ENCODE measurements at places on chromosomes 6 and 20.

DNA sequence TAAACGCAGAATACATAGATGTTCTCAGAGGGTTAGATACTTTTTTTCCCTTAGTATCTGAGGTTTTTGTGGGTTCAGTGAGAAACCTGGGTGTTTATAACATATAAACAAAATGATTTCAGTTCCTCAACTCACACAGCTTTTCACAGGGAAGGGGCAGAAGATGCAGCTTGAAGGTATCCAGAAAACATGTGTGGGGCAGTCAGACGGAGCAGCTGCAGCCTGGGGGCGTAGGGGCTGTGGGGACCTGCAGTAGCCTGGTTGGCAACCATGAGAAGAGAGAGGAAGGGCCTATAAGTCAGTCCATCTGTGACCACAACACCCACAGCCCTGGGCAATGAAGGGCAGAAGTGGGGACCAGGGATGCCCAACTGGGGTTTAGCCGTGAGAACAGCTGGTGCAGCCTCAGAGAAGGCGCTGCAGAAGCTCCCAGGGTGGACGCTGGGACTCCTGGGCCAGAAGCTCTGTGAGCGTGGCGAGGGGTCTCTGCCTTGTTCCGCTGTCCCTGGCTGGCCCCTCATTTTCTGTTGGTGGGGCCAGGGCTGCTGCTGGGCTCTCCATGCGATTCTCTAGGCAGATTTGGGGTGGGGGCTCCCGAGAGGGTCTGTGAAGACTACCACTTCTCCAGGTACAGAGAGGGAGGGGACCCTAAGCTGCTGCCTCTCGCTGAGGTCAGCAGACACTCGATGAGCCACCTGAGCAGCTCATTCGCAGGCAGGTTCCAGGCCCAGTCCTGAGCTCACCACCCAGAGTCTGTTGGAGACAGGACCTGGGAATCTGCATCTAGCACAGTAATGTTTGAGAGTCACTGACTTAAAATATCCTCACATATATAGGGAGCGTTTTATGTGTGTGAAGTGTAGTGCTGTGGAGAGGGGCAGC is 181.2 kb downstream of the ZDHHC14 start:
- DNase-seq = no peak

DNA sequence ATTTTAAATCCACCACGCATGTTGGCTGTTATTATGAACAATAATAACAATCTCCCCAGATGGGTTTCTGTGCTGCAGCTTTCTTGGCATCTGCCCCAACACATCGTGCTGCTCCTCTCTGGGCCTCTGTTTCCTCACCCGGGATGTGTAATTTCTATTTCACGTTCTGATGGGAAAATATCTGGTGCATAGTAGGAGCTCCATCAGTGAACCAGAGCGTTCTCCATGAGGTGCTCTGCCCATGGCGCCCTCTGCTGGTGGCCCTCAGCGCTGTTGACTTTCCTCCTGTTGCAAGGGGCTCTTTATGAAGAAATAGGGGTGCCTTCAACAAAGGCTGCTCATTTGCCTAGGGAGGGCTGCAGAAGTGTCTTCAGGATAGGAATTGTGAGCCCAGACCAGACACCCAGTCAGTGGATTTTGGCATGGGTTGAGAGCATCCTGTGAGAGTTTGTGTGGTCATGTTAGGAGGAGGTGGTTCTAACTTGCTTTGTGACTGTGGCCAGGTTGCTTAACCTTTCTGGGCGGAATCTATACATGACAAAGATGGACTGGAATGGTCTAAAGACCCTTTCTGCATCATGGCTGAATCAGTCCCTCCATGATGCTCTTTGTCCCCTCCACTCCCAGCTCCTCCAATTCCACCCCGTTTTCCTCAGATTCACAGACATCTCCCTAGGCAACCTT is 8.1 kb downstream of the SCRT2 start:
- no peak for DNase-seq

DNA sequence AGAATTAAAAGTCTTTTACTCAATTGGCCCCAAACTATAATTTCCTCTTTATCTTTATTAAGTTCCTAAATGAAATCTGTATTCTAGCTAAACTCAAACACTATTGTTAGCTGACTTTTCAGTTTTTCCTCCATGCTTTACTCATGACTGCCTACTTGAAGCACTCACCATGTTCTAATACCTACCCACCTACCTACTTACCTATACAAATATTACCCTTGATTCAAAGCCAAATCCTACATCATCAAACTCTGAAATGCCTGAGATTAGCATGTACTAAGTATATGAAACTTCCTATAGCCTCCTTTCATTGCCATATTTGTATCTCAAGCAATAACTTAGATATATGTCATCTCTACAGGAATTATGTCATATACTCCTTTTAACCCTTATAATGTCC is 259.7 kb downstream of the HDGFL1 start:
- no peak for DNase-seq

DNA sequence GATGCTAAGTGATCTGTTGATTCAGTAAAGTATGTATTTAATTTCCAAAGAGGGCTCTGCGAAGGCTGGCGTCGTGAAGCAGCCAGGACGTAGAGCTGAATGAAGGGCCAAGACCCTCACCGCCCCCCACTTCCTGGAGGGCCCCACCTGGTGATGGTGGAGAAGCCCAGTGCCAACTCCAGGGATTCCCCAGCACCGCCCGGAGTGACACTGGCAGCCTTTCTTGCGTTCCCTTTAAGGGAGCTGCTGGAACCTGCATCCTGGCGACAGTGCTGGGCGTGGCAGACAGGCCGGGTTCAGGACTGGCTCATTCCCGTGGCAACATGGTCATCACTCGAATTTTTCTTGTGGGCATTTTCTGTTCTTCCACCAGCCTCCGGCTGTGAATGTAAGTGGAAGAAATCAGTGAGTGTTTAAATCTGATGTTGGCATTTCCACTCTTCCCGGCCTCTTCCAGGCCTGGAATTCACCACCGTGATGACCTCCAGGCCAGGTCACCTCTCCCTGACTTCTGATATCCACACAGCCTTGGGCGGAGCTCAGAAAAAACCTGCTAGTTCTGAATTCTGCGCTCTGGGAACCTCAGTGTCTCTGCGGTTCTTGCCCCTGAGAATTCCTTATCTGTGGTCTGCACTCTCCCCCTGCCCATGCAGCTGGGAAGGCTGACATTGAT is 57.4 kb upstream of the DACT2 start:
- DNase-seq = no peak

DNA sequence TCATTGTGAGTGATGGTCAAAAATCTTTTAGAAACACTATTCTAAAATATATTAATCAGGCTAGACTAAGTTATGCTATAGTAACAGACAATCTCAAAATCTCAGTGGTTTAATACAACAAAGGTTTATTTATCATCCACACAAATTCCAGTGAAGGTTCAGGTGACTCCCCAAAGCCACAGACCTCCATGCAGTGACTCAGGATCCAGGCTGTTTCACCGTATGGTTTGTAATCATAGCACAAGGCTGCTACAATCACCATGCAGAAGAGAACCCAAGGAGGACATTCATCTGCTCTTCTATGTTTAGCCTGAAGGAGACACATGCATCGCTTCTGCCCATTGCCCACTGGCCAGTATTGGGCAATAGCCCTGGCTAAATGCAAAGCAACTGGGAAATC is 46.2 kb downstream of the BFSP1 start:
- DNase-seq = no peak

DNA sequence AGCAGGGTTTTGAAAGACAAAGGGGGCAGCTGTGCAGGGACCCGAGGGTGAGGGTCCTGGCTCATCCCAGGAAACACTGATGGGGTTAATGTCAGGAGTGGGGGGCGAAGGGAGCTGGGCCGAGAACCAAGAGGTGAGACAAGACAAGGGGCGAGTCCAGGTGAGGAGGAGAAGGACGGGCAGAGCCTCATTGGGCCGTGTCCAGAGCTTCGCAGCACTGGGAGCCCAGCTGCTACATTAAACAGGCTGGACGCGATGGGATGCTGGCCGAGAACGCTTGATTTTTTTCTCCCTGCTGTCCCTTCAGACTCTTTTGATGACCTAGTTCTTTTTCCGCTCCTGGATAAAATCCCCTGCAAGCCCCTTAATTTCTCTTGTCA is 172.8 kb upstream of the SNX9 start:
- no peak for DNase-seq

GRCh38 chr20:56428881-56429280 is 16.8 kb downstream of the CASS4 start:
- DNase-seq = no peak

DNA sequence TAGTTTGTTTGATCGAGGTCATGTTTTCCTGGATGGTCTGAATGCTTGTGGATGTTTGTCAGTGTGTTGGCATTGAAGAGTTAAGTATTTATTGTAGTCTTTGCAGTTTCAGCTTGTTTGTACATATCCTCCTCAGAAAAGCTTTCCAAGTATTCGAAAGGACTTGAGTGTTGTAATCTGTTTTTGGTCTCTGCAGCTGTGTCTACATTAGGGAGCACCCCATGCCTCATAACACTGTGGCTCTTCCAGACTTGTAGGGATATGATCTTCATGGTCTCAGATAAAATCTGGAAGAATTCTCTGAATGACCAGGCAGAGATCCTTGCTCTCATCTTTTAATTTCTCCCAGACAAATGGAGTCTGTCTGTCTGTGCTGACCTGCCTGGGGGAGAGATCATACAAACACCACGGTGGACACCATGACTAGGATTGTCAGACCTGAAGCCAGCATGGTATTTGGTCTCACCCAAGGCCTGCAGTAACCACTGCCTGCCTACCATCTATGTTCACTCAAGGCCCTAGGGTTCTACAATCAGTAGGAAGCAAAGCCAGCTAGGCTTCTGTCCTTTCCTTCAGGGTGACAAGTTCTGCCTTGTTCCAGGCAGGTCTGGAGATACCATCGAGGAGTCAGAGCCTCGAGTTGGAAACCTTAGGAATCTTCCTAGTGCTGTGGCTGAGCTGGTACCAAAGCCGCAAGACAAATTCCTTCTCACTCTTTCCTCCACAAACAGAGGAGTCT is 114.7 kb upstream of the KHDRBS2 start:
- DNase-seq = no peak

DNA sequence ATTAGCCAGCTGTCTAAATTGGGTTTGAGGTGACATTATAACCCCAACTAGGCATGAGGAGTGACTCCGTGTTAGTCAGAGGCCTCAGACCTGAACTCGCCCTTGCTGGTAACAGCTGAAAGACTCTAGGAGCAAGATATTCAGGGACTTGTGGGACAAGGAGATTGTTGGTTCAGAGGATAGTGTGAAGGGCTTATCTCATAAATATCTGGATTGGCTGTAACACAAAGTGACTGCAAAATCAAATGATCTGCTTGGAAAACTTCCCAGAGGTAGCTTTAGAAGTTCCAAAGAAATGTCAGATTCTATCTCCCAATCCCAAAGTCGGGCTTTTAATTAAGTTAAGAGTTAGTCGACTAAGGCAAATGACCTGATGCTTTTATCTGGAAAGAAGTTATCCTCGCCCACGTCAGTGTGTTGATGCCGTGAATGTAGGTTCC is 72.4 kb downstream of the TULP4 start:
- DNase-seq = no peak

- no peak for DNase-seq
These were observed 994 bp downstream of the FOXC1 start for GRCh38 chr6:1610497-1611321.

GRCh38 chr6:44011350-44011920 is 115.8 kb downstream of the MRPL14 start:
- no peak for DNase-seq
